ENCODE measurements at places on chromosomes 3 and 15.

DNA sequence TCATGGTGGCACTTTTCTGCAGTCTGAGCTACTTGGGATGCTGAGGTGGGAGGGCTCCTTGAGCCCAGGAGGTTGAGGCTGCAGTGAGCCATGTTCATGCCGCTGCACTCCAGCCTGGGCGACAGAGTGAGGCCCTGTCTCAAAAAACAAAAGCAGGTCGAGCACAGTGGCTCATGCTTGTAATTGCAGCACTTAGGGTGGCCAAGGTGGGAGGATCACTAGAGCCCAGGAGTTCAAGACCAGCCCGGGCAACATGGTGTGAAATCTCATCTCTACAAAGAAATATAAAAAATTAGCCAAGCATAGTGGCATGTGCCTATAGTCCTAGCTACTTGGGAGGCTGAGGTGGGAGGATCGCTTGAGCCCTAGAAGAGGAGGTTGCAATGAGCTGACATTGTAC lies 10.0 kb downstream of the UBAP1L start:
- no peak for DNase-seq

- no peak for DNase-seq
Observed at GRCh38 chr3:55770077-55770476, 283.0 kb upstream of the WNT5A start.

GRCh38 chr3:54698054-54698453 lies 229.8 kb downstream of the LRTM1 start:
- no peak for DNase-seq

- no peak for DNase-seq
Observed at GRCh38 chr3:130900959-130901358, 7.1 kb downstream of the ATP2C1 start.

DNA sequence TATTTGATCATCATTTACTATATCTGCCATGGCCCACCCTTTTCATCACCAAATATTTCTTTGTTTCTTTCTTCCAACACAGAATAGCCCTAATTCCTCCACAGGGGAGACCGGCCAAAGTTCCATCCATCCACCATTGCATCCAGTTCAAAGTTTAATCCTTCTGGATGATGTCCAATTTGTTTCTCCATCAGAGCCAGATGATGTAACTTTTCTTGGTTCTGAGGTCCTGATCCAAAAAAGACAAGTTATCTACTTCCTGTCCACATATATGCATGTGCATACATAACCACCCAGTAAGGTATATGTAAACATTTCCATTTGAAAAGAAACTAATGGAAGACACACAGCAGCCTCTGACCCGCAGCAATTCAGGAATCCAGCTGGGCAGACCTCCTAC lies 237.3 kb downstream of the SHOX2 start:
- no peak for DNase-seq
